ENCODE measurements at places on chromosomes 2 and 18.
A peak's percentile ranks its signal among the peaks of the same experiment; 100 is the strongest.

GRCh38 chr2:65671670-65672242 is 239.4 kb upstream of the SPRED2 start:
- DNase-seq = no peak

DNA sequence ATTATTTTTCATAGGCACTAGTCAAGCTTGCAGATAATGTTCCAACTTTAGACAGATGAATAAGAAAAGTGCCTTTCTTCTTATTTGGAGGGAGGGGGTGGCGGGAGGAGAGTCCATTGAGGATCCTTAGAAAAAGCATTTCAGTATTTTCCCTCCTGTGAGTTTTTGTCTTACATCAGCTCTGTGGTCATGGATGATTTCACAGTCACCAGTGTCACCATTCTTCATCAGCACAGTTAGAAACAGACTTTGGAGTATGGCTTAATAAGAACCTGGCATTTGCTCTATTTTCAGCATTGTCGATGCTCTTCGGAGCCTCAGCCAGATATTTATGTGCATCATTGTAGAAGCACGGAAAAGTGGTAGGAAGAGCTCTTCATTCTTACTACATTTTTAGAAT is 70.1 kb downstream of the SLC39A10 start:
- no peak for DNase-seq

- peak; percentile 66 for DNase-seq
Measured at GRCh38 chr2:64467096-64467843, 13.3 kb downstream of the LGALSL start.

DNA sequence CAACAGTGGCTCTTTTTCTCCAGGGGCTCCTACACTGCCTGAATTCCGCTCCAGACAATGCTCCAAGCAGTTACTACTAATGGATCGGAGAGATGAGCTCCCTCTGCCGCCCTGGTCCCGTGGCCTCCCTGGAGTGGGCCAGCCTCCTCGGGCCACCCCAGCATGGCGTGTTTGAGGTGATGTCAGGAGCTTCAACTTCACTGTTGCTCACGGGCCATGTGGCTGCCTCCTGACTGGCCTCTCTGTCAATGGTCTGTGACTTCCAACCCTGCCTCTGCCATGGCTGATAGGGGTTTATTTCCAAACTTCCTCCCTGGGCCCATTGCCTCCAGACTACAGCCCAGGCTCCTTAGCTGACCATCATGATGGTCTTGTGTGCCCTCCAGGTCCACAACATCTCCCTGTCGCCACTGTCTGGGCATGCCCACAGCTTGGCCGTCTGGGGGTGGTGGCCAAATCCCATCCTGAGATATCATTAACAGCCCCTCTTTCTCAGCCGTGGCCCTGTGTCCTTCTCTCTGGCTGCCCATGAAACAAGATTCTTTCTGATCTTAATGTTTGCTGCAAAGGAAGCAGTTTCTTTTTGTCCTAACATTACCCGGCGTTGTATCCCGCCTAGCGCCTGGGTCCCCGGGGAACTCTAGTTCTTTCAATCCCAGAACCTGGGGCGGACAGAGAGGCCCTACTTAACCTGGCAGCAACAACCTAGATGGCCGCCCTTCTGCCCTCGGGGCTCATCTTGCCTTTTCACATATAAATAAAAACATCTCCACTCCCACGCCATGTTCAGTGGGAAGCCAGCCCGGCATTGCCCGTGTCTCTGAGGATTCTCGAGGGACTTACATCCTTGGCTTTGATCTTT is 38.1 kb downstream of the ATOH8 start:
- no peak for DNase-seq

DNA sequence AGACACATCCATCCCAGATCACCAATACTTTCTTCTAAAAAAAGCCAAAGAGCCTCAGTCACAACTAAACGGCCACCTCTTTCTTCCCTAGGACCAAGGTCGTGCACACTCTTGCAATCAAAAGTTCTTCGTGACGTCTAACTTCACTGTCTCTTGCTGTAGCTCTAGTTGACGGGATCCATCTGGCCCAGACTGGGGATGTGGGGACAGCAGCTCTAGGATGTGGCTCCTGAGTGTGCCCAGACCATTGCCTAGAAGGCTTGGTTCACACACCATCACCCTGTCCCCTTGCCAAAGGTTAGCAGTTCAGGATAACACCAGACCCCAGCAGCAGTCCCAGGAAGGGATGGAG is 98.2 kb downstream of the TNS1 start:
- no peak for DNase-seq

DNA sequence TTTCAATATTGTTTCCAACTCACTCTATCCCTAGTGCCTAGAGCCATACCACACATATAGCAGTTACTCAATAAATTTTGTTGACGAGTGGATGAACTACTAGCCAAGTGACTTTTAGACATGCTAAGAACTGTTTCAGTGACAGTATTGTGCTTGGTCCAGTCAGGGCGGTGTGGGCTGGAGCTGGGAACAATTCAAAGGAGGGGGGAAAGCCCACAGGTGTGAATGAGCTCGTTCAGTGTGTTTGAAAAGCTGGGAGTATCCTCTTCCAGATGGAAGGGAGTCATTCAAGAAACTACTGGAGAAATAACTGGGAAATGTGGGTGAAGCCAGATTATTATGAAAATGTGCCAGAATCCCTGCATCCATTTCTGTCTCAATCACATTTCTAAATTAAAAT is 1.7 kb upstream of the SERPINE2 start:
- DNase-seq = no peak

DNA sequence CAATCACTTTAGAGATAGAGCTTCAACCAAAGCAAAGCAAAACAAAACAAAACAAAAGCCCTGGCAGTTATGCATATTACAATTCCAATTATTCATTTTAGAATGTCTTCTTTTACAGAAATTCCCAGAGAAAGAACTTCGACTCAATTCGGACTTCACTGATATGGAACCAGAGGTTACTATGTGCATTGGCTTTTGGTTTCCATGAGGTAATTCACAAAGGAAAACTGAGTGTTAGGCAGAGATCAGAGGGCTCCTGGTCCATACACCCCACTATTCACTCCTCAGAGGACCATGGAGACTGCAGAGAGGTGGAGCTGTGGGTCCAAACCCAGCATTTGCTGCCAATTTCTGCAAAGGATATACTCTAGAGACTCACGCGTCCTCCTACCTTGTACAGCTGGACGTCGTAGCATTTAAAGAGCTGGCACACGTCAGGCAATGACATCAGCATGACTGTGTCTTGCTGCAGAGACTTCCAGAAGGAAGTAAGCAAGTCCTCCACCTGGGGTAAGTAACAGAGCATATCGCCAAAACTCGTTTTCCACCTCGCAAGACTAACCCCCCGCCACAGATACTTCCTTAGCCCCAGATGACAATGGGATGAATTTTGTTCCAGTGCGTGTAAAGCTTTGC is 31.3 kb upstream of the CREG2 start:
- no peak for DNase-seq

- no peak for DNase-seq
Measured at GRCh38 chr18:23835091-23835490, 145.8 kb downstream of the LAMA3 start.

- DNase-seq = no peak
Measured at GRCh38 chr2:41410011-41410410, 637.8 kb upstream of the PKDCC start.

DNA sequence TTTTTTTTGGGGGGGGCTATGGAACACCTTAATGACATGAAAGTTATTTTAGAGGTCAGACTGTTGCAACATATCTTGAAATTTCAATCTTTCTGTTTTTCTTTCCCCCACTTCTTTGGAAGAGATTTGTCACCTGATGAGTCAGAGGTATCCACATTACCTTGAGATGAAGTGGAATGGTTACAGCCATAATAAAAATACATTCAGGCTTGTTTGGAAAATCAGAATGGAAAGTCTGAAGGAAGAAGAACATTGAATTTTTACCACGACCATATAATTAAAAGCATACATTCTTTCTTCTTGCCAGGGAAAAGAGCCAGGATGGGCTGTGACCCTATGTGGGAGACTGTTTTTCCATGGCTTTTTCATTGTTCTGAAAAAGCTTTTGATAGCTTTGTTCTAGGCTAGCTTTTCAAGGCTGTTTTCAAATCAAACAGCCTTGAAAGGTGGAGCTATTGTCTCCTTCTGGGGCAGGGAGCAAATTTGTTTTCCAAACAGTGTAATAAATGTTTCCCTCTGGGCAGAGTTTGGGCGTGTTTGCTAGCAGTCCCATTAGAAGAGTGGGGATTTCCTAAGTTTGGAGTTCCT is 2.3 kb upstream of the GTF3C3 start:
- DNase-seq = no peak

GRCh38 chr18:31857526-31858106 is 85.3 kb downstream of the TRAPPC8 start:
- peak; percentile 61 for DNase-seq

- DNase-seq = no peak
Measured at GRCh38 chr2:133485868-133486267, 82.4 kb downstream of the NCKAP5 start.

- no peak for DNase-seq
Measured at GRCh38 chr2:112577756-112578155, 6.7 kb upstream of the CHCHD5 start.

GRCh38 chr2:1843646-1844045 is 99.3 kb upstream of the PXDN start:
- no peak for DNase-seq

DNA sequence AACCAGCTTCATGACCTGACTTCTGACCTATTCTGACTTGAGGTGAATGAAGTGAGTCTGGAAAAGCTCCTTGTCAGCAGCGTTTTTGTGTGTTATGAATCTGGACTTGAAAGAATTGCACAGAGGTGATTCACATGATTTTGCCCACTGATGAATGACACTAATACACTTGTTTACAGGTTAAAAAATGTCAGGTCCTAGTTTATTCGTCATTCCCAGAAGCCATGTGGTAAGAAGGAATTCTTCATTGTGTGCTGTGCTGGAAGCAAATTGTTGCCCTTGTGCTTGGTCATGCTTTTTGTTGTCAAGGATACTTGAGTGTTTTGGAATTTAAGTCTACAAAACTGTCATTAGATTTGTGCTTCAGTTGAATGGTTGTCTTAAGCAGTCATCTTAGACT is 15.5 kb downstream of the SEC11C start:
- no peak for DNase-seq

GRCh38 chr2:162067596-162067995 is 6.4 kb downstream of the DPP4 start:
- no peak for DNase-seq

DNA sequence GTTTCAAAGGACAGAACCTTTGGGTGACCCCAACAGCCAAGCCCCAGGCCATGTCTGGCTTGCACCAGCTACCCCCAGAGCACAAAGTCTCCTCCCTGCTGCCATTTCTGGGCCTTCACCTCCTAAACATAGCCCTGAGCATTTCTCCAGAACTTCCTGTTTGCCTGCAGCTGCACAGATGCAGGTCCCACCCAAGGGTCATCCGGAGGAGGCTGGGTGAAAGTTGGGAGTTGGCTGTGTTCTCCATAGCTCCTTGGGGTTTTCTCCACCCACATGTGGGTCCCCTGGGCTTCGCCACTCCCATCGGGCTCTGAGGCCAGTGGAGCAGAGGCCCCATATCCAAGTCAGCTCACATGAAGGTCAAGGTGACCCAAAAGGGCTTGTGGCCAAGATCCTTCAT is 4.3 kb downstream of the TNP1 start:
- DNase-seq = no peak

GRCh38 chr2:31335921-31336585 is 78.5 kb downstream of the XDH start:
- no peak for DNase-seq

GRCh38 chr18:32552421-32553030 is 81.8 kb upstream of the GAREM1 start:
- DNase-seq = peak; percentile 79

GRCh38 chr2:13137679-13138078 is 420.9 kb downstream of the TRIB2 start:
- no peak for DNase-seq

- peak; percentile 35 for DNase-seq
Measured at GRCh38 chr18:37524498-37525261, 40.9 kb downstream of the CELF4 start.

- no peak for DNase-seq
Measured at GRCh38 chr2:241850544-241851324, 8.0 kb downstream of the PDCD1 start.

GRCh38 chr18:6650747-6651146 is 78.8 kb upstream of the ARHGAP28 start:
- DNase-seq = no peak

DNA sequence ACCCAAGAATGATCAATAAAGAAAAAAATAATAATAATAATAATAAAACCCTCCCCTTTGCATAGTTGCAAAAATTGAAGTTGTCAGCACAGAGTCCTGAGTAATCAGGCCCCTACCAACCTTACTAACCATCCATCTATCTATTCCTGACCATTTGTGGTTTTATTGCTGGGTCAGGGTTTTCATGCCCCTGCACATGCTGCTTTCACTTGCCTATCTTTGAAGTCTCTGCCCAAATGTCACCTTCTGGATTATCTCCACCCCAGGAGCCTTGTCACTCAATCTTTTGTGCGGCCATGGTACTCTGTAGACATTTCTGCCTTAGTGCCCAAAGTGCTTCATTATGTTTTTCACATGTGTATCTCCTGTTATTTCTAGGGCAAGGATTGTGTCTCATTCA is 35.1 kb downstream of the SLC30A6 start:
- DNase-seq = peak; percentile 24

DNA sequence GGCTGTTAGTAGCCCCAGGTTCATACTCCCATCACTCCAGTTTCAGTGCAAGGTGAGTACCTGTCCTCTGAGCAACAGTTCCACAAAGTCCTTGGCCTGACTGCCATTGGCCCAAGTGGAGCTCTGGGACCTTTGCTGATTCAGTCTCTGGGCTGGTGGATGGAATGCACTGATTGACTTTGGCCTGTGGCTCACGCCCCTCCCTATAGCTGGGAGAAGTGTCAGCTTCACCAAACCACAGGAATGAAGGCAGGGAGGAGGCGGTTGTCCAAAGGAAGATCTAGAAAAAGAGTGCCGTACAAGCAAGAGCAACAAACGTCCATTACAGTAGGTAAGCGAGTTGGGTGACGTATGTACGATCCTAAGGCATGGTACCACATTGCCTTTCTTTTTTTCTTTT is 34.0 kb downstream of the QPCT start:
- no peak for DNase-seq

GRCh38 chr2:228039752-228040534 is 141.5 kb downstream of the SPHKAP start:
- DNase-seq = peak; percentile 48

- no peak for DNase-seq
Measured at GRCh38 chr2:103249462-103249861, 487.6 kb downstream of the TMEM182 start.

GRCh38 chr2:228876276-228876675 is 394.8 kb downstream of the PID1 start:
- no peak for DNase-seq

GRCh38 chr18:50722311-50722710 is 97.5 kb downstream of the MRO start:
- DNase-seq = no peak

DNA sequence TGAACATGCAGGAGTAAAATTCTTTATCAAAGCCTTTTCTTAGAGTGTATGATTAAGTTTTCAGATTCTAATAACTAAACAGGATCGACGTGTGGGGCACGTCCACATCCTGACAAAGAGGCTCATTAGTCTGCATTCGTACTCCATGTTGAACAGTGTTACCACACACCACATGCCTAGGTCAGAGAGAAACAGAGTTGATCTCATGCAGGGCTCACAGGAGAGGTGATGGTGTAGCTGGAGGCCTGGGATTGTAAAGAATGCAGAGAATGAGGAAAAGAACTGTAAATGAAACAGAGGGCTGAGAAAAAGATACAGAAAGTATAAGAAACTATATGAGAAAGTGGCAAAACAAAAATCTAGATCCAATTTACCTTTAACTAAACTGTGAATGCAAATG is 632.5 kb downstream of the BCL11A start:
- no peak for DNase-seq
